ENCODE measurements at places on chromosomes 3 and 15. TPM values are rescaled to one million over a fixed set of nuclear protein-coding genes. Genes with fewer than 3 reads are reported as not detected.
A peak's percentile ranks its signal among the peaks of the same experiment; 100 is the strongest.

DNA sequence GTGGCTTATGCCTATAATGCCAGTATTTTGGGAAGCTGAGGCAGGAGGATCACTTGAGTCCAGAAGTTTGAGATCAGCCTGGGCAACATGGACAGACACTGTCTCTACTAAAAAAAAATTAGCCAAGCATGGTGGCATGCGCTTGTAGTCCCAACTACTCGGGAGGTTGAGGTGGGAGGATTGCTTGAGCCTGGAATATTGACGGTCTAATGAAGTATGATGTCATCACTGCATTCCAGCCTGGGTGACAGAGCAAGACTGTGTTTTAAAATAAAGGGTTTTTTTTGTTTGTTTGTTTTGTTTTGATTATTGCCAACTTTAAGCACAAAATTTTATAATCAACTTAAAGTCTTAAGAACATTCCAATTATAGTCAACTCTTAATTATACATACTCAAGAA is 6.8 kb downstream of the PLSCR1 start:
- no peak for DNase-seq

DNA sequence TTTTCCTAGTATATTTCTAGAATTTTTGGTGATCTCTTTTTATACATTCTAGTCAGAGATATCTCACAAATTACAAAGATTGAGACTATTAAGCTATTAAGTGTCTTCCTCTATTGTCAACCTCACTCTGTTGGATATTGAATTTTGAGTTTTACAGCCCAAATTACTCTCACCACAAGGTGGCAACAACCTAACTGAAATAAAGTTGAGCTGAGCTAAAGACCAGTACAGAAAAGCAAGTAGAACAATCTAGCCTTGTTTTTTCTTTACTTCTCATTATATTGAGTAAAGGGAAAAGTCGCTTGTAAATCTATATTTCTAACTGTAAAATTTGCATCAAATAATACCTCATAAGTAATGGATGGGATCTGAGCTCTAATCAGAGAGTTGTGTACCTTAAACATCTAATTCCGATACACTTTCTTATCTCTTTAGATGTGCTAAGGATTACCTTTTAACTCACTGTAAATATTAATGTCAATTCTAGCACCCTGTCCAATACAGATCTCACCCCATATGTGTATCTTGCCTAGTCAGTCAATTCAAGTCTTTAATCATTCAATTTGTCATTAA is 13.6 kb upstream of the COMMD2 start:
- DNase-seq: peak; percentile 48

DNA sequence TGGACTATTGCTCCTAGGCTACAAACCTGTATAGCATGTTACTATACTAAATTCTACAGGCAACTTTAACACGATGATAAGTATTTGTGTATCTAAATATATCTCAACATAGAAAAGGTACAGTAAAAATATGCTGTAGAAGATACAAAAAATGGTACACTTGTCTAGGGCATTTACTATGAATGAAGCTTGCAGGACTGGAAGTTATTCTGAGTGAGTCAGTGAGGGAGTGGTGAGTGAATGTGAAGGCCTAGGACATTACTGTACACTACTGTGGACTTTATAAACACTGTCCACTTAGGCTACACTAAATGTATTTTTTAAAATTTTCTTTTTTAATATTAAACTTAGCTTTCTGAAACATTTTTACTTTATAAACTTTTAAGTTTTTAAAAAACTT is 140.5 kb upstream of the SGO1 start:
- no peak for DNase-seq

- no peak for DNase-seq
Measured at GRCh38 chr15:67013696-67014095, 51.7 kb upstream of the SMAD3 start.

GRCh38 chr3:69144631-69145245 is 22.3 kb upstream of the LMOD3 start:
- no peak for DNase-seq

- no peak for DNase-seq
Measured at GRCh38 chr3:102510663-102511062, 75.8 kb downstream of the ZPLD1 start.

DNA sequence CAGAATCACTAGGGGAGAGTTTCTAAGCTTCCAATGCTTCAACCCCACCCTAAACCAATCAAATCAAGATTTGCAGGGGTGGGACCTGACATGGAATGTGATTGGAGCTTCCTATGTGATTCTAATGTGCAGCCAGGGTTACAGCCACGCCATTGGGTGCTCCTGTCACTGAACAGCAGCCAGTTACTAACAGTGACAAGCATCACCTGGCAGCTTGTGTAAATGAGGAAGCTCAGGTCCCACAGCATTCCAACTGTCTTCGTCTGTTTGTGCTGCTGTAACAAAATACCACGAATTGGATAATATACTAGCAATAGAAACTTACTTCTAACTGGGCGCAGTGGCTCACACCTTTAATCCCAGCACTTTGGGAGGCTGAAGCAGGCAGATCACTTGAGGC is 294.9 kb downstream of the SHQ1 start:
- DNase-seq: no peak

DNA sequence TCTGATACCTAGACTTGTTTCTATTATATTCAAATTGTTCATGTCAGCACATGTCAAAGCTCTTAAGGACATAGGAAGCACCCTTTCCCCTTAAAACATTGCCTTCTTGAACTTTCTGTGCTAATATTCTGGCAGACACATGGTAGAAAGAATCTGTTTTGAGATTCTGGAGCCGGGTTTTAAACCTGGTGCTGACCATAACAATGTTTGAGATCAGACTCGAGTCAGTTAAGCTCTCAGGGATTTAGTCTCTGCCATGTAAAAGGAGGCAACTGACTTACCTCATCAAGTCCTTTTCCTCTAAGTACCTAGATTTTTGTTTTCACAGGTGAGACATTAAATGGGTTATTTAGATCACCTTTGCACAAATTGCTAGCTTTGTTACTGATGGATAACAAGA is 38.9 kb downstream of the RBMS3 start:
- no peak for DNase-seq

- peak; percentile 77 for DNase-seq
Measured at GRCh38 chr15:77821188-77821958, 188.7 kb upstream of the LINGO1 start.

GP9 gene
- polyA plus RNA-seq: not detected

CCR3 gene
- not detected for polyA plus RNA-seq

MORC1 gene
- not detected for polyA plus RNA-seq
